Stimulated activated CD4-positive, alpha-beta T cell treated with anti-CD3 and anti-CD28 coated beads, Interleukin-15, amount 100 ng/mL, for 1 hour (primary cell): ENCODE measurements at places on chromosomes 2 and 18.

DNA sequence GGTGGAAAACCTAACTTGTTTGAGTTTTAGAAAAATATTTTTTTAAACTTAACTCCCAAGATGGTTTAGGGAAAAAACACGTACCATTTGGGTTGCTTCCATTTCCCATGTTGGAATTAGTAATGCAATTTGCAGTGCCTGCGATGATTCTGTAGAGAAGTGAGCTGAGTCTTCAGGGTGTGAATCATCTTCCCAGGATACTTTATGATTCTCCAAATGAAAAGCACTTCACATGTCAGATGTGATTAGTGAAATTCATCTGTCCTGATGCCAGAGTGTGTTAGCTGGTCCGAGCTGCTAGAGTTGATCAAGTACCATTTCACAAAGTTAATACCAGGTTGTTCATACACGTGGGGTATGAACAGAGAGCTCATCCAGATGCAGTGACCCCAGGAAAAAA, 59.1 kb downstream of the ACOXL start:
- no peak for DNase-seq

GRCh38 chr2:42098571-42099437, 51.0 kb downstream of the PKDCC start:
- DNase-seq, result no peak

- no peak for DNase-seq
These were observed 231.7 kb downstream of the FSIP2 start for GRCh38 chr2:185970148-185970852.

- no peak for DNase-seq
These were observed 3.6 kb upstream of the TPRKB start for GRCh38 chr2:73740767-73741166.

- DNase-seq, result no peak
These were observed 195.1 kb downstream of the KCNE4 start for GRCh38 chr2:223247136-223247535.

DNA sequence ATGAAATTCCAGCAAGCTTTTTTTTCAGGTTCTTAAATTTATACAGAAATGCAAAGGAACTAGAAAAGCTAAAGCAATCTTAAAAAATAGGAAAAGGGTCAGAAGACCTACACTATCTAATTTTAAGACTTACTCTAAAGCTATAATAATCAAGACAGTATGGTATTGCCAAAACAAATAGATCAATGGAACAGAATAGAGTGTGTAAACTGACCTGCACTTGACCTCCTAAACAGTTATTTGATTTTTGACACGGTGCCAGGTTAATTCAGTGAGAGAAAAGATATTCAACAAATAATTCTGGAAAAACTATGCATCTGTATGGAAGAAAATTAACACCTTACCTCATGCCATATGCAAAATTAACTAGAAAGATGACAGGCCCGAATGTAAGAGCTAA, 73.6 kb downstream of the OLA1 start:
- DNase-seq, result no peak

DNA sequence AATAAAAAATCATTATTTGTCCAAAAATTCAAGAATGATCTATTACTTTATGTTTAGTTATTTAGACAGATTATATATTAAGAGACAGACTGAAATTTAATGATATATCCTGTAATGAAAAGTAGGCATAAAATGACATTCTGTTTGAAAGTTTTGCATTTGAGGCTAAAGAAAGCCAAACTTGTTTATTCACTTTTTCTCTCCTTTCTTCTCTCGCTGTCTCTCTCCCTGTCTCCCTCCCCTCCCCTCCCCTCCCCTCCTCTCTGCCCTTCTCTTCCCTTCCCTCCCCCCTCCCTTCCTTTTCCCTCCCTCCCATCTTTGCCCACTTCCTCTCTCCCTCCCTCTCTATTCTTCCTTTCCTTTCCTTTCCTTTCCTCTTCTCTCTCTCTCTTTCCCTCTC, 270.6 kb downstream of the MYT1L start:
- DNase-seq, result no peak

- DNase-seq, result no peak
These were observed 47.8 kb downstream of the SATB2 start for GRCh38 chr2:199409759-199410529.

DNA sequence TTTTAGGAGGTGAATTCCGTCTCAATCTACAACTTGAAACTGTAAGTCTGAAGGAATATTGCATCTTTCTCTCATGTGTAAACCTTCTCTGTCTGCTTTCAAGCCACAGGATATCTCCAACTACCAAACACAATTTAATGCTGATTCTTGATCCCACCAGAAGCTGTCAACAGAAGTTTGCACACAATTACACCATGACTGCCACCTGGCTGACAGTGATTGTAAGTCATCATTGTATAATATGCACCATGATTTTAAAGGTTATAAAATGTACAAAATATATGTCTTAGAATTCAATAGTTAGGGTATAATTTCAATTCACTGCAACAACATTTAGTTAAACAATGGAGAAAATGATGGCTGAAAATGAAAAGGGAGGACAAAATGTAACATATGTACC, 18.4 kb downstream of the PREPL start:
- no peak for DNase-seq

- no peak for DNase-seq
These were observed 61.9 kb upstream of the ZCCHC2 start for GRCh38 chr18:62460851-62461300.

- DNase-seq, result no peak
These were observed 517 bp downstream of the GCFC2 start for GRCh38 chr2:75710220-75710576.

DNA sequence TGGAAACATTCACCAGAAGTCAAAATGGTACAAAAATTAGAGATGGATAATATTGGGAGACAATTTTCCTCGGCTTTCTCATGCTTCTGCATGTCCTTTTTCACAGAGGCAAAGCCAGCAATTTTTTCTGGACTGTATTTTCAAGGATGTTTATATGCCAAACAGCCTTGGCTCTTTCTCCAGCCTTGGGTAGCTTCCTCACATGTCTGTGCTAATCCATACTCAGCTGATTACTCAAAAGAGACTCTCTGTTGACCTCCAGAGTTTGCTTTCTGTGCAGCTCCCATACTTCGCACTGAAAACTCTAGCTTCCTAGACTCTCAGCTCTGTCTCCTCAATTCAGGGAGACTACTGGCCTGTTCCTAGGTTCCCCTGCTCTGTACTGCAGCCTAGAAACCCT, 10.6 kb downstream of the C18orf63 start:
- no peak for DNase-seq
